ENCODE measurements at places on chromosomes 16 and 17.

DNA sequence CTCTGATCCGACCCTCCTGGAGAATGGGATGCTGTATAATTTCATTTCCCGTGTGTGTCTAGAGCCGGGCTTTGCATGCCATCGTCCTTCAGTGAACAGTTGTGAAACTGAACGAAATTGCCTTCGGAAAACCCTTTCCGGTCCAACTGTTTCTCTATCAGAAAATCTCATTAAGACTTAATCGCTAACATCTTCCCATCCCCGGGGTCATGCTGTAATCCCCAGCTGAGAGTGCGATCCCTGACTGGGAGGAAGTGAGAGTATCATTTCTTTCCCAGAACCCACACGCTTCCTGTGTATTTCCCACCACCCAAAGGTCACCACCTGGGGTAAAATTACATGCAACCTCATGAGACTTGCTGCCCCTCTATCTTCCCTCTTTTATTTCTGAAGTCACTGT, 75.6 kb upstream of the RBFOX1 start:
- DNase-seq = no peak
- no peaks in the 10 kb centered on the region for H3K36me3 ChIP-seq
- no peak overlapping the region for H3K4me3 ChIP-seq
- no peaks in the 10 kb centered on the region for H3K4me1 ChIP-seq
- H3K27ac ChIP-seq = no peak overlapping the region

GRCh38 chr17:50866950-50867362, 802 bp upstream of the TOB1 start:
- H3K4me1 ChIP-seq = peaks cover 53% of the 10 kb centered on the region
- no peaks in the 10 kb centered on the region for H3K27me3 ChIP-seq
- peak overlapping the region; percentile 85 for H3K4me3 ChIP-seq
- peak overlapping the region; percentile 98 for H3K27ac ChIP-seq
- H3K36me3 ChIP-seq = peaks cover 31% of the 10 kb centered on the region

DNA sequence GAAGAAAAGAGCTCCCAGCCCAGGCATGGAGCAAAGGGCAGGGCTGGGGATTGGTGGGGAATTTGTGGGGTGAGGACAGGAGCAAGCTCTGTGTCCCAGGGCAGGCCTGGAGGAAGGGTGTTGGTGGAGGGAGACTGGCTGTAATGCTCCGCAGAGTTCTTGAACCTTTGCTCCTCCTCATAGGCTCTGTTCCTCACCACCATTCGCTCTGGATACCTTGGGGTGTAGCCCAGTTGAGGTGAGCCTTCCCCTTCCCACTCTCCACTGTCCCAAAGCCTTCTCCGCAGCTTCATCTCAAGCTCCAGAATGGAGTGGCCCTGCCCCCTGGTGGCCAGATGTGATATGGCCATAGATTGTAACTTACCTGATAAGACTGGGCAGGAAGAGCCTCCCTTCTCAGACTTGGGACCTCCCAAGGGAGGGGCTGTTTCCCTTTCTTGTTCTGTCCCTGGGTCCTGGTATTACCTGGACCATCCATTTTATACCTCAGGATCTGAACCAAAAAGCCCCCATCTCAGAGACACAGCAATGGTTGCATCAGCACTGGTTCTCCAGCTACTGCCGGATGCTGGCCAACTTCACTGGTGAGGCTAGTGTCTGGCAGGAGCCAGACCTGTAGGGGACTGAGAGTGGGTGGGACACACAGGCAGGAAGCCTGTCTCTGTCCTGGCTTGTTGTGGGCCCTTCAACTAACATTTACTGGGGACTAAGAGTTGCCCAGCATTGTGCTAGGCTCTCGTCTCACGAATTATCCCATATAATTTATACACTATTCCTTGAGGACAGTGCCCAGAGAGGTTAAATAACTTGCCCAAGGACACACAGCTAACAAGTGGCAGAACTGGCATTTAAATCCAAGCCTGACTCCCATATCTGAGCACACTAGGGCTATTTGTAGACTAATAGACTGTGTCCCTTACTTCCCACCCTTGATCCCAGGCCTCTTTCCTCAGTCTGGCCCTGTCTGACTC, 19.1 kb upstream of the STAC2 start:
- DNase-seq = peak; percentile 90
- no peak overlapping the region for H3K27ac ChIP-seq
- H3K27me3 ChIP-seq = no peaks in the 10 kb centered on the region
- H3K4me3 ChIP-seq = no peak overlapping the region
- no peaks in the 10 kb centered on the region for H3K36me3 ChIP-seq

DNA sequence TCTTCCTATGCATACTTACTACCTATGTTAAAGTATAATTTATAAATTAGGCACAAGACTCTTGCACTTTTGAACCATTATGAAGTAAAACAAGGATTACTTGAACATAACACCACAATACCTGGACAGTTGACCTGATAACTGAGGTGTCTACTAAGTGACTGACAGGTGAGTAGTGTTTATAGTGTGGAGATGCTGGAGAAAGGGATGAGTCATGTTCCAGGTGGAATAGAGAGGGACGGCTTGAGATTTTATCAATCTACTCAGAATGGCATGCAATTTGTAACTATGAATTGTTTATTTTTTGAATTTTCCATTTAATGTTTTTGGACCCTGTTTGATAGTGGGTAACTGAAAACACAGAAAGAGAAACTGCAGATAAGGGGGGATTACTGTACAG, 287.6 kb downstream of the MAP2K6 start:
- no peaks in the 10 kb centered on the region for H3K4me1 ChIP-seq
- no peaks in the 10 kb centered on the region for H3K27me3 ChIP-seq
- H3K4me3 ChIP-seq = no peak overlapping the region
- no peak for DNase-seq
- no peak overlapping the region for H3K27ac ChIP-seq

DNA sequence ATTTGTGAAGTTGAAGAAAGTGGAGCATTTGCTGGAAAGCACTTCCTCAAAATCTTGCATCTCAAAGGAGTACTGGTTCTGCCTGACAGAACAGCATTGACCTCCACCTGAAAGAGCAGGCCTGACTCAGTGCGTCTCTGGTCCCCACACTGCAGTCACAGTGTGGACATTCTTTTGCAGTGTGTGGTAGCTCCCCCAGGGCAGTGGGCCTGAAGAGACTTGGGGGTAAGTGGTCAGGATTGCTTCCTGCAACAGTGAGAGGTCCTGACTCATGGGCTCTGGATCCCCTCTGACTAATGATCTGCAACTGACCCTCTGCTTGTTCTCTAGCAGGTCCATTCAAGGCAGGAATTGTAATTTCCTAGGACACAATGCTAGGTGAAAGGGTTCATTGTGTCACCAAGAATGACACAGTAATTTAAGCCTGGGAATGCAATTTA, 204.9 kb upstream of the KCNJ16 start:
- DNase-seq = no peak
- H3K36me3 ChIP-seq = no peaks in the 10 kb centered on the region
- no peaks in the 10 kb centered on the region for H3K4me1 ChIP-seq
- no peaks in the 10 kb centered on the region for H3K27me3 ChIP-seq

DNA sequence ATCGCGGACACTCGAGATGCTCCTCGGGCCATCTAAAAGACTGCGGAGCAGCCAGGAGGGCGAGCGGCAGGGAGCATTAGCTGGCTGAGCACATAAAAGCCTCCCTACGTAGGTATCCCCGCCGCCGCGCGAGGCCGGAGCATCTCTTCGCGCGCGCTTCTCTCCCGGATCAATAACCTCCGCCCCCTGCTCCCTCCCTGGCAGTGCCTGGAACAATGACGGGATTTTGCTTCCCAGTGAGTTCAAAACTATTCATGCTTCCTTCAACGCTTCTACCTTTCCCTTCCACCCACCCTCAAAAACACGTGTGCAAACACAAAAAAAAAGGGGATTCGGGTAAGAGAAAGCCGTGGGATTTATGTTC, 984 bp downstream of the CENPV start:
- peaks cover 28% of the 10 kb centered on the region for H3K4me1 ChIP-seq
- H3K36me3 ChIP-seq = peaks cover 48% of the 10 kb centered on the region
- H3K27me3 ChIP-seq = no peaks in the 10 kb centered on the region
- DNase-seq = peak; percentile 61
- peak overlapping the region; percentile 93 for H3K27ac ChIP-seq

DNA sequence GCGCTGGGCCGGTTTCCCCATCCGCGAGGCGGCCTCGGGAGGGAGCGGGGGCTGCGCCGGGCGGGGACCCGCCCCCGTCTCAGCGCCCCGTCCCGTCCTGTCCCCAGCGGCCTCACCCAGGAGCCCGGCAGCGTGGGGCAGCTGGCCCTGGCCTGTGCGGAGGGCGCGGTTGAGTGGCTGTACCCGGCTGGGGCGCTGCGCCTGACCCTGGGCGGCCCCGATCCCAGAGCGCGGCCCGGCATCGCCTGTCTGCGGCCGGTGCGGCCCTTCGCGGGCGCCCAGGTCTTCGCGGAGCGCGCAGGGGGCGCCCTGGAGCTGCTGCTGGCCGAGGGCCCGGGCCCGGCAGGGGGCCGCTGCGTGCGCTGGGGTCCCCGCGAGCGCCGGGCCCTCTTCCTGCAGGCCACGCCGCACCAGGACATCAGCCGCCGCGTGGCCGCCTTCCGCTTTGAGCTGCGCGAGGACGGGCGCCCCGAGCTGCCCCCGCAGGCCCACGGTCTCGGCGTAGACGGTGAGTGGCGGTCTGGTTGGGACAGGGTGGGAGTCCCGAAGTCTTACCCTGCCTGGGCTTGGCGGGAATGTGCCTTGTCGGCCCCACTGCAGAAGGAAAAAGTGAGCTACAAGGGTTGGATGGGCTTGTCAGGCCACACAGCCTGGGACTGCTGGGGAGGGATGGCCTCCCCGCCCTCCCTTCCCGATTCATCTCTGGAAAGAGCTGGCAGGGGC, 720 bp downstream of the METRN start:
- peaks cover 24% of the 10 kb centered on the region for H3K4me1 ChIP-seq
- H3K4me3 ChIP-seq = peak overlapping the region; percentile 73
- H3K27ac ChIP-seq = no peak overlapping the region
- H3K36me3 ChIP-seq = peaks cover 2% of the 10 kb centered on the region

DNA sequence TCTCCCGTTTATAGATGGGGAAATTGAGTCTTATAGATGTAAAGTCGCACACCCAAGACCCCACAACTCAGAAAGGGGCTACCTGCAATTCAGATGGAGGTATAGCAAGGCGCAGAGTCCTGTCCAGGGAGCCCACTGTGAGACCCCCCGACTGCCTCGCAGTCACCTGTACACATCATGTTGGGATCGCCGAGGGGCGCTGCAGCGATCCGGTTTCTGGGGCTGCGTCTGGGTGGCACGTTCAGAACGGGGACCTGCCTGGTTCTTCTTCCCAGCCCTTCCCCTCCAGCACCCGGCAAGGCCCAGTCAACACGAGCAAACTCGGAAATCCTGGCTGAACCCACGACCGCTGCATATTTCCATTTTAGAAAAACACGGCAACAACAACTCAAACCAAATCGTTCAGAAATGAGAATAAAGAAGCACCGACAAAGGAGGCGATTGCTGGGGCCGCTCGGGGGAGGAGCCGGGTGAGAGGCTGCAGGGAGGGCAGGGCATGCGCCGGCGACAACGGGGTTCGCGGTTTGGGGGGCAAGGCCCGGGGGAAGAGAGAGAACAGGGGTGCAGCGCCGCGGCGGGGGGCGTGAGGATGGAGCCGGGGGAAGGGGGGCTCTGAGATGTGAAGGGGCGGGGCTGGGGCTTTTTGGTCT, 643 bp downstream of the HSDL1 start:
- H3K4me1 ChIP-seq = peaks cover 26% of the 10 kb centered on the region
- no peaks in the 10 kb centered on the region for H3K27me3 ChIP-seq
- peak overlapping the region; percentile 90 for H3K27ac ChIP-seq
- peak overlapping the region; percentile 96 for H3K4me3 ChIP-seq

GRCh38 chr16:8866118-8866883, 2.5 kb downstream of the CARHSP1 start:
- H3K4me3 ChIP-seq = peak overlapping the region; percentile 89
- no peak for DNase-seq

GRCh38 chr17:28950017-28950751, 1.1 kb downstream of the PHF12 start:
- peaks cover 50% of the 10 kb centered on the region for H3K36me3 ChIP-seq
- peak; percentile 72 for DNase-seq
- H3K27me3 ChIP-seq = no peaks in the 10 kb centered on the region

- no peak for DNase-seq
- no peak overlapping the region for H3K27ac ChIP-seq
- H3K4me1 ChIP-seq = peaks cover 22% of the 10 kb centered on the region
- no peak overlapping the region for H3K4me3 ChIP-seq
- H3K27me3 ChIP-seq = no peaks in the 10 kb centered on the region
These were observed 164.6 kb downstream of the VPS53 start for GRCh38 chr17:550041-550398.

DNA sequence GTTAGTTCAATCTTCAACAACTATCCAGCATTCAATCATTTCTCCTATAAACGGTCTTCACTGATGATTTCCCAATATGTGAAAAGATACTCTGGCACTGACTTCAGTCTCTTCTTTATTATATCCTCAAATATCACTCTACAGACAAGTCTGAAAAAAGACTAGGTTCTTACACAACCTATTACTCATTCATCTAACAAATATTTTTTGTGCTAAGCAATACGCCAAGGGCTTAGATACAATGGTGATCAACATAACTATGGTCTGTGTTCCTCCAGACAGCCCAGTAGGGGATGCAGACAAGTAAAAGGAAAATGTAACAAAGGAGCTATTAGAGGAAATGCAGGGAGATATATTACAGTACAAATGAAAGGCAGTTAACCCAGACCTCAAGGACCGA, 63.9 kb downstream of the MYO1D start:
- H3K4me3 ChIP-seq = no peak overlapping the region
- H3K27me3 ChIP-seq = no peaks in the 10 kb centered on the region
- peaks cover 12% of the 10 kb centered on the region for H3K4me1 ChIP-seq
- no peaks in the 10 kb centered on the region for H3K36me3 ChIP-seq
- no peak for DNase-seq
